ENCODE measurements at places on chromosomes 3 and 15. TPM values are rescaled to one million over a fixed set of nuclear protein-coding genes. Genes with fewer than 3 reads are reported as not detected.

IQCH gene
- total RNA-seq = 2.7 TPM

UROC1 gene
- total RNA-seq = not detected

COX17 gene
- 36.8 TPM for total RNA-seq

EEF1AKMT4 gene
- 1.8 TPM for total RNA-seq

CHST2 gene
- 2.1 TPM for total RNA-seq

A4GNT gene
- 0.44 TPM for total RNA-seq

LDHAL6B gene
- total RNA-seq = not detected

CAMKV gene
- total RNA-seq = 0.43 TPM

- no peak for DNase-seq
These were observed 27.0 kb upstream of the AQP9 start for GRCh38 chr15:58110999-58111717.

- DNase-seq = no peak
These were observed 27.9 kb downstream of the AADAC start for GRCh38 chr3:151841801-151842200.

- no peak for DNase-seq
These were observed 393.3 kb downstream of the FEZF2 start for GRCh38 chr3:61980041-61980440.

GRCh38 chr15:84874981-84875699 lies 9.3 kb upstream of the SLC28A1 start:
- DNase-seq = no peak

- DNase-seq = no peak
These were observed 3.7 kb upstream of the MYO5A start for GRCh38 chr15:52532427-52532826.

DNA sequence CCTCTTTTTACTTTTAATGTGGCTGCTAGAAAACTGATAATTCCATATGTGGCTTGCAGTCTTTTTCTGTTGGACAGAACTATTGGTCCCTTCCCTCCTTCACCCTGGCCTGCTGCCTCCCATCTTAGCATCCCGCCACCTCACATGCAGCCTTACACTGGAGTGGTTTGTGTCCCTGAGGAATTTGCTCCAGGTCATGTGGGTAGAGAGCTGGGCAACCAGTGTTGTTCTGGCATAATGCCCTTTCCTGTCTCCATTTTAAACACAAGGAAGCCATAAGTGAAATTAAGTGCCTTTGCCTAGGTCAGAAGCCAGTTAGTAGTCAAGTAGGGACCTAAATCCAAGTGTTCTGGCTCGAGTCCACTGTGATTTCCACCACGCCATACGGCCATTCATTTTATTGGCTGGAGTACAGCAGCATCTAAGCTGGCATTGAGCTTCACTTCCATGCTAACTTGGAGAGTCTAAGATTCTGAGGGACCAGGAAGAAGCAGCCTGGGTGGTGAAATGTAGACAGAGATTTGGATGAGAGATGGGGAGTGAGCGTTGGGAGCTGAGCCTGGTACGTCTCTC lies 46.0 kb upstream of the PLXNA1 start:
- DNase-seq = no peak

DNA sequence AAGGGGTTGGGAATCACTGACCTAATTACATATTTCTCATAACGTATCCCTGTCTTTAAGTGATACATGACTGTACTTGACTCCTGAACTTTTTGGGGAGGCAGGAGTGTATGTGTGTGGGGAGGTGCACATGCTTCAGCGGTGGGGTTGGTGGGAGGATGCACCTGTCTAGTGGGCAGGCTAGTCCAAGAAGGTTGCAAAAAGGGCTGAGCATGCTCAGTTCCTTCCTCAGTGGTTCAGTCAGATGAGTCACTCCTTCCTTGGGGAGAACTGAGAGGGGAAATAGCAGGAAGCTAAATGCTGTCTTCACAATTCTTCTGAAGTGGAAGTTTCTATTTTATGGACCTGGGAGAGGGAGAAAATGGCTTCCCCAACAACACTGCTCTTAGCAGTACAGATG lies 24.6 kb upstream of the AP4E1 start:
- DNase-seq = no peak

DNA sequence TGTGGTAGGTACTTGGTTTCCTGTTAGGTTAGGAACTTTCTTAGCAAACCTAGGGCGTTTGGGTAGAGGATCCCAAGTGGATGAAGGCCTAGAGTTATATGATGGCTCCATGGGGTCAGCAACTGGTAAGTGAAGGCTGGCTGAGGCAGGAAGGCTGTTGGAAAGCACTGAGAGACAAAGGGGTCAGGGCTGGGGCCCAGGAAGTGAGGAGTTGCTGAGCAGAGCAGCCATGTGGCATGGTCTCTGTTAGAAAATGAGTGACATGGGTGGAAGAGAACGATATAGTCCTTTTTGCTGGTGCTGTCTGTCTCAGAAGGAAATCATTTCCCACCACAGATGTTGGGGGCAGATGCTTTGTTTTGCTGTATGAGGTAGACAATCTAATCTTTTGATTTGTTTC lies 34.5 kb upstream of the MGLL start:
- DNase-seq = no peak

GRCh38 chr3:105834768-105835167 lies 34.0 kb downstream of the CBLB start:
- no peak for DNase-seq

DNA sequence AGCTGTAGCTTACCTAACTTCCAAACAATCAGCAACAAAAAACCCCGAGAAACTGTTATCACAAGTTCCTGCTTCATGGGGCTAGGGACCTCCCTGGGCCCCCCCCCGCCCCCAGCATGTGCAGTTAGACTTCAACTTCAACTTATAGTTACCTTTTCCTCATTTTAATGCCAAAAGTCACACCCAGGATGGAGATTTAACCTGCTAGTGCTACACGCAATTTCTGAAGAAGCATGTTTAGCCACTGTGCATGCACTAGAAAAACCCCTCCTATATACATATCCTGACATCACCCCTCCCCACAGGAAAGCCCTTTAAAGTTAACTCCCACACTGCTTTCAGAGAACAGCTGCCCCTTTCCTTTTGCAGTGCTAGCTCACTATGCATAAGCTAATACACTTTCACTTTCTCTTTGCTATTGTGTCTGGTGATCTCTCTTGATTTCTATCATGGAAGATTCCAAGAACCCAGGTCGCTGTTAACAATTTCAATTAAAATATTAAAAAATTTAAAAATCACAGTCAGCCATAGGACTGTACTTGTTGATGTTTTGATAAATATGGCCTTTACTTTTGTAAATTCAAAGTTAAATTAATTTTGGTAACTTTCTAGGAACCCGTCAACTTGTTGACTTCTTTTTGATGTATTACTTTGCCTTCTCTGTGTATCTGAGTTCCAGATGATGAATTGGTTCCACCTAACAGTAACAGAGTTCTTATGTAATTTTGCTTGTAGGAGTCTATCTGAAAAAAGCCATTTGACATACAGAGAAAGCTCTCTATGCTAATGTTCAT lies 75.2 kb upstream of the ACAD9 start:
- no peak for DNase-seq

DNA sequence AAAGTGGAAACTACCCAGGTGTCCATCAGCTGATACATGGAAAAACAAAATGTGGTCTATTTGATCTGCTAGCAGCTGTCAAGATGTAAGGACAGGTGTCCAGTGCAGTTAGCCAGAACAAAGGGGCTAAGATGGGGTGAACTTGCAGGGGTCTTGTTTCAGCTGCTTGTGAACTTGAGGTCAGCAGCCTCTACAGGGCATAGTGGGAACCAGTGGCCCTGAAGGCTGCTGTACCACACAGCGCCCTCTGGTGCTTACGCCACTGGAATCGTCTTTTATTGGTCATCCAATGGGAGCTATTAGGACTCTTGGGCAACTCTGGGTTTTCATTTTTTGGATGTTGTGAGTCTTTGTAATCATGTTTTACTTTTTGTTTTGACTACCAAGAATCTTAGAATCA lies 62.2 kb upstream of the CTSH start:
- DNase-seq = no peak

GRCh38 chr3:18771931-18772330 lies 346.8 kb upstream of the SATB1 start:
- DNase-seq = no peak

DNA sequence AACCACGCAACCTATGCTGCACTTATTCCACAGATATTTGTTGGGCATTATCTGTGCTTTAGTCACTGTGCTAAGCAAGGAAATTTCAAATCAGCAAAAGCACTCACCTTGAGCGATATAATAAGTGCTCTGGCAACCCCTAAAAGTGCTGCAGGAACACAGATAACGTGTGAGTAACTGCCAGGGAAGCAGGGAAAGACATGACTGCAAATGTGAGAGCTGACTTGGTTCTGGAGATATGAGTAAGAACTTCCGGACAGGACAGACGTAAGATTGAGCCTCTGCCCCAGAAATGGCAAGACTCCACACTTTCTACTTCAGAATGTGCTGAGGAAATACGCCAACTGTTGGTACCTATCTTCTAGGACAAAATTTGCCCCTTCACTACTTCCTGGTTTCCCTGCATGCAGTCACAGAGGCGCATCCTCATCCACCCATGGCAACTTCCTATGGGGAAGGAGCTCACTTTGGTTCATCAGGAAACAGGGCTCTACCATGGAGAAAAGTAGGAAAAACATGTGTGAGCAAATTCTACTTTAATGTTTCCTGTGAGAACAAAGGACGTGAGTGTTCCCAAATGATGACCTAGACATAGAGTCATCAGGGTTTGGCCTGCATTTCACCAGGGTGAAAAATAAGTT lies 41.7 kb downstream of the AQP9 start:
- no peak for DNase-seq

GRCh38 chr3:30146978-30147377 lies 459.4 kb upstream of the TGFBR2 start:
- DNase-seq = no peak

GRCh38 chr15:93036951-93037819 lies 51.8 kb downstream of the RGMA start:
- peak; percentile 70 for DNase-seq

DNA sequence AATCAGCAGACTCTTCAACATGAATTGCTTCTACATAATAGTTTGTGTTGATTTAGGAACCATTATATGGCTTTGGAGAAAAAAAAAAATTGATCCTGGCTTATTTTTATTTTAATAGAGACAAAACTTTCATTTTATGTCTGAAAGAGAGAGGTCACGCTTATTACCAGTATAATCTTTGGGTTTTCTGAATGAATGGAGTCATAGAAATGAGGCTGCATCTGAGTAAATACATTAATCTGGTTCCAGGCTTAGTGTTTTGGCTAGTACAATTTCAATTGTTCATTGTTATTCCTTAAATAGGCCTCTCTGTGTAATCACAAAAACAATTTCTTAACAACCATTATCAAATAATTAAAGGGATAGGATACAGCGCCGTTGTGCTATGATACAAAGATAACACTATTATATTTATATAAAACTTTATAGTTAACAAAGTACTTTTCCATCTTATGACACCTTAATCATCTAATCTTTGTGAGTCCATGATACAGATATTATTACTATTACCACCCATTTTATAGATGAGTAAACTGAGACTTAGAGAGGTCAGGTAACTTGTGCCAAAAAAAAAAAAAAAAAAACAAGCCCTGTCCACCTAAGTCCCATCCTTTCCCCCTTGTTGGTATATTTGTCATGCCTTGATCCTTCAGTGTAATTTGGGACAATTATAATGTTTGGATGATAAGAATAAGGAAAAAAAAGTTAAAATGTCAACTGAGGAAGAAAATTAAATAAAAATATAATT lies 41.8 kb upstream of the GOLM2 start:
- no peak for DNase-seq

DNA sequence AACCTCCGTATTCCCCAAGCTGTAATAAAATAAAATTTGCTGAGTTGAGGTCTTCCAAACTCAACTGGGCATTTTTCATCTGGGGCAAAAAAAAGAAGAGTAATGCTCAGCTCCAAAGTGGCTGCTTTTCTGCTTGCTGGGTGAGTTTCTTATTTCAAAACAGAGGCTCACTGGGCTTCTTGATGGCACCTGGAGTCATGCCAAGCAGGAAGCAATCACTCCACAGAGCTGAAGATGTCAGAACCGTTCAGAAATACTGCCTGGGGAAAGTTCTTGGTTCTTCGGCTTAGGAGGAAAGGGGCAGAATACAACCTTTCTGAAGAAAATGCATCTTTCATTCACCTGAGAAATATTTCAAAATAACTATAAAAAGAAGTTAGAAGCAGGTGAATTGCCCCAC lies 4.1 kb downstream of the CCR9 start:
- peak; percentile 66 for DNase-seq

DNA sequence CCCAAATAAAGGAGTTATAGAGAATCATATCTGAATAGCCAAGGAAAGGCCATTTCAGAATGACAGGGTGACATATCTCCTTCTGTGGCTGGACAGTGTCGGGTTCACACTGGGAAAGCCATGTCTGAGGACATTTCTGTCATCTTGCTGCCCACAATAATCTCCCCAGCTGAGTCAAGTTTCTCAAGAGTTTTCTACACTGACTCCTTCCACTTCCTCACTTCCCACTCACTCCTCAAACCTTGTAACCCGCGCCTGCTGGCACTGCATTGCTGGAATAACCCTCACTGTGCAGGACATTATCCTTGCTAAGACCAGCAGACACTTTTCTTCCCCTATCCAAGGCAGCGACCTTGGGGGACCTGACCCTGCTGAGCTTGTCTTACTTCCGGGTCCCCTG lies 5.3 kb upstream of the INSYN1 start:
- DNase-seq = no peak

DNA sequence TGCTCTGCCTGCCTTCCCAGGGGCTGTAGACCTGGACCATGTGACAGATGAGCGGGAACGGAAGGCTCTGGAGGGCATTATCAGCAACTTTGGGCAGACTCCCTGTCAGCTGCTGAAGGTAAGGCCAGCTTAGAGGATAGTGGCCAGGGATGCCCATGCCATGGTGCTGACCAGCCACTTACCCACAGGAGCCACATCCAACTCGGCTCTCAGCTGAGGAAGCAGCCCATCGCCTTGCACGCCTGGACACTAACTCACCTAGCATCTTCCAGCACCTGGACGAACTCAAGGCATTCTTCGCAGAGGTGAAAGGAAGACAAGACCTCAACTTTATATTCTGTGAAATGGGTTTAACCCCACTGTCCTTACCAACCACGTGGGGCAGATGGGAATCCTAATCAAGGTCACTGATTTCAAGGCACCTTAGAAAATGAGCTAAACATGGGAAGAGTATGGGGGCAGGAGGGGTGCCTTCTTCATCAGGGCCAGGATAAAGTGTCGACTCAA lies 26.7 kb downstream of the NBEAL2 start:
- no peak for DNase-seq

DNA sequence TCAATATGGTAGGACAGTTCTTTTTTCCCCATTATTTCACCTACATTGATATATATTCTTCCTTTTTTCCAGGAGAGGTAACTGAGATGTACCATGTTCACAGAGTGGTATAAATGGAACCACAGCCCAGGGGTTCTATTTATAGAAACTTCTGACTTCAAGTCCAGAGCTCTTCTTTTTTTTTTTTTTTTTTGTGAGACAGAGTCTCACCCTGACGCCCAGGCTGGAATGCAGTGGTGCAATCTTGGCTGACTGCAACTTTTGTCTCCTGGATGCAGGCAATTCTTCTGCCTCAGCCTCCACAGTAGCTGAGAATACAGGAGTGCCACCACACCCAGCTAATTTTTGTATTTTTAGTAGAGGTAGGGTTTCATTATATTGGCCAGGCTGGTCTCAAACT lies 267.1 kb upstream of the TPRG1 start:
- no peak for DNase-seq

Data from upper lobe of left lung (tissue), 6 donors.